NCI-H187 (cell line): ENCODE measurements at places on chromosomes 2 and 18.
A peak's percentile ranks its signal among the peaks of the same experiment; 100 is the strongest.

GRCh38 chr2:10378189-10378588 lies 69.9 kb downstream of the ODC1 start:
- no peak for DNase-seq

- no peak for DNase-seq
Measured at GRCh38 chr2:21165350-21165749, 41.6 kb downstream of the TDRD15 start.

GRCh38 chr18:13447621-13448334 lies 229.2 kb downstream of the LDLRAD4 start:
- peak; percentile 27 for DNase-seq

- DNase-seq = no peak
Measured at GRCh38 chr2:137287913-137288639, 522.7 kb downstream of the THSD7B start.

GRCh38 chr2:150204451-150204850 lies 283.0 kb downstream of the RND3 start:
- DNase-seq = no peak
